NCI-H1105 treated with DMSO at 0.1 percent for 48 hours (cell line): ENCODE measurements at places on chromosomes 4 and X.

DNA sequence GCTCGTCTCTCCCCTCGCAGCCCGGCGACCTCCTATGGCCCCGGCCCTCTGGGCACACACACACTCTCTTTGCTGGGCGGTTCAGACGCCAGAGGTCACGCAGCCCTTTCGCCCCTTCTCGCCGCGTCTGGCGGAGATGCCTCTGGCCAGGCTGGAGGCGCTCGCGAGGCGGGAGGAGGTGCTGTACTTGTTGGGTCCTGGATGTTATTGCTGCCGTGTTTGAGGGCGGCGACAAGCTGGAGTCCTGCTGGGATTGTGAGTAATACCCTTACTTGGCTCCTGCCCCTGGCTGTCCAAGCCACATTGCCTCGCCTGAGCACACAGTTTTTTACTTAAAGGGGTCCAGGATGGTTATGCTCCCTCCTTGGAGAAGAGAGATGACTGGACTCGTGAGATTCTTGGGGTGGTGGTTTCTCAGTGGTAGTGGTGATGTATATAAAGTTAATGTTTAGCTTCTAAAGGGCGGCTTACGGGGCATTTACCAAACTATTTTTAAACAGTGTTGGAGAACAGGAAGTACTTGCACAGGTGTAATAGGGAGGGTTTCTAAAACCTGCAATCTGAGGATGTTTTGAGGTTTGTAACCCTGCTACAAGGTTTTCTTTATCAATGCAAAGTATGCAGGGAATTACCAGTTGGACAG, 572 bp downstream of the USP53 start:
- DNase-seq, result peak; percentile 52

GRCh38 chr4:184359888-184360287, 114.5 kb downstream of the IRF2 start:
- DNase-seq, result no peak

- peak; percentile 64 for DNase-seq
Observed at GRCh38 chrX:120311727-120312063, 434 bp upstream of the TMEM255A start.

DNA sequence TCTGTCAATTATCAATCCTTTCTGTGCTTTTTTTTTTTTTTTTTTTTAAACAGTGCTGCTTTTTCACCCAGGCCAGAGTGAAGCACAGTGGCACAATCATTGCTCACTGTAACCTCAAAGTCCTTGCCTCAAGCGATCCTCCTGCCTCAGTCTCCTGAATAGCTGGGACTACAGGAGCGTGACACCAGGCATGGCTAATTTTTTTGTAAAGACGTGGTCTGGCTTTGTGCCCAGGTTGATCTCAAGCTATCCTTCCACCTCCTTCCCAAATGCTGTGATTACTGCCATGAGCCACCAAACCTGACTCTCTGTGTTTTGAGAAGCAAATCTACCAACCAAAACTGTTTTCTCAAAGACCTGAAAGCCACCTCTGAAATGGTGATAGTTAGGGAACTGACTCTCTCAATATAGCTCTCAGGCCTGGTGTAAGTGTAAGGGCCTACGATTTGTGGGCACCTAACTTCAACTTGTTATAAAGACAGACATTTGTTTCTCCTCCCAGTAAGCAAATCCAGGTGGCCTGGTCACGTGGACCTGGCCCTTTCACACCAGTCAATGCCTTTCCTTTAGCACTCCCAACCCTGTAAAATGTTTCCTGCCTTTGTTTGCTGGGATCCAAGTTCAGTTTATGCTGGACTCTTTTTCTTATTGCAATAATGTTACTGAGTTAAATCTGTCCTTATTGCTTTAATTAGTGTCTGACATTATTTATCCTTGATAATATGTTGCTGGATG, 2015.9 kb downstream of the PCDH7 start:
- DNase-seq, result no peak

DNA sequence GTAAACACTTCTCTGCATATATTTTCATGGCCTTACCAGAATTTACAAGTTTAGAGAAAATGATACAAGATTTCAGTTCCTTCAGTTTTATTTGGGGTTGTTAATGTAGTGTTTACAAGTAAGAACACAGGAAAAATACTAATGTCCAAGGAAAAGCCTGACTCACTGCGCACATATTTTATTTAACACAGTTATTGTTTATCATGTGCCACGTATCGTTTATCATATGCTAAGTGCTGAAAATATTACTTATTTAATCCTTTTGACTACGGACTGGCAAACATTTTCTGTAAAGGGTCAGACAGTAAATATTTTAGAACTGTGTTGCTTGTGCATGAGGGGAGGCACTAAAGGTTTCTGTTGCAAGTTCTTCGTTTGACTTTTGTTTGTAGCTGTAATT, 794 bp downstream of the HSD17B13 start:
- no peak for DNase-seq

- no peak for DNase-seq
Observed at GRCh38 chrX:55815546-55815945, 98.0 kb downstream of the RRAGB start.

DNA sequence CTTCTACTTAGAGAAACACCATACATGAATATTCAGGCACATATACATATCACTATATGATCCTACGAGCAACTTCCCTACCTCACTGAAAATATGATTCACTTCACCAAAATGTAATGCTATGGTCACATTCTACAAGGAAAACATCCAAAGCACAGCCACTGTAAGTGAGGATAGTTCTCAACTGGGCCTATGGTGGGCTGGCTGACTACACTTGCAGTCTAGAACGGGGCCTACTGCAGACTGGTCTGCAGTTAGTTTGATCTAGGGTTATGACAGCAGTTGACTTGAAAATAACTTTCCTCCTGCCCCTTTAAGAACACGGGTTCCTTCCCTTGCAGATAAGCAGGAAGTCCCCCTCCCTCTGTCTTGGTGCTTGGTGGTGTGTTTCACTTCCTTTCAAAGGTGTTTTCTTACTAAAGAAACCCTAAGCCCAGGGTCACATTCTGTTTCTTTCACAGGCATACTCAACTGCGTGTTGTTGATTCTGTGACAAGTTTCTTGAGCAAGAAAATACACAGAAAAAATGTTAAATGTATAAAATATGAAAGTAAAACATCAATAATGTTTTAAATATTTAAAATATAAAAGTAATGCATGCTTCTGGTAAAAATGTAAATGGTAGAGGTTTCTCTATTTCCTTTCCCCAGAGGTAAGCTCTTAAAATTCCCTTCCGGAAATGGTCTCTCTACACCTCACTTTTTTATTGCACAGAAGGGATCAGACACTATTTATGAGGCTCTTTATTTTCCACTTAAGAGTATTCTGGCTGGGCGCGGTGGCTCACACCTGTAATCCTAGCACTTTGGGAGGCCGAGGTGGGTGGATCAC, 18.0 kb upstream of the TMSB4X start:
- DNase-seq, result no peak

DNA sequence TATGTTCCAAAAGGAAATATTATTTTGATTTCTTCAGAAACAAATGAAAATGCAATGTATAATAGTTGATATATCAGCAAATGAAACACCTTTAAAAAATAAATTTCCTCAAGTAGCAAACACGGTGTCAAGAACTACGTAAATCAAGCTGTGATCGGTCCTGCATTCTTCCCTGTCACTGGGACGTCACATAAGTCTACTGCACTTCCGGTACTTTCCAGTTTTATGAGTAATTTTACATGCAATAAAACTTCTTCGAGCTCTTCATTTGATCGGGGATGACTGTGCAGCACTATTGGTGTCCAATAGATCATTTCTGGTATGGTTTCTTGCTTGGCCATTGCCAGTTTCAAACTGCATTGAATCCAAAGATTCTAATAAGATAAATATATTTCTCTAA, 114.0 kb upstream of the VEGFC start:
- DNase-seq, result no peak

- DNase-seq, result peak; percentile 12
Observed at GRCh38 chr4:37008199-37008598, 236.3 kb upstream of the NWD2 start.

DNA sequence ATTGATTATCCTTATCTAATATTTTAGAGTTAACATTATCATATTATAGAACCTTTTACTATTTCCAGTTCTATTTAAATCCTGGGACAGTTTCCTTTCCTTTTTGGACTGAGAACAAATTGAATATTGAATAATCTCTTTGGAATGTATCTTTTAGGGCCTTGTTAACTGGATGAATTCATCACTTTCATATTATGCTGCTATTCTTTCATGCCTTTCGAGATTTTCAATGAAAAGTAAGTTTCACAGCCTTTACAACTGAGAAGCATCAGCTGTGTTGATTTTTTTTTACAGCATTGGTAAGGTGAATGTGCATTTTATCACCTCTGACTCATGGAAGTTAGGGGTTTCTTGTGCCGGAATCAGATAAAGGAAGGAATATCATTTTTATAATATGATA, 39.6 kb downstream of the PDLIM5 start:
- no peak for DNase-seq

DNA sequence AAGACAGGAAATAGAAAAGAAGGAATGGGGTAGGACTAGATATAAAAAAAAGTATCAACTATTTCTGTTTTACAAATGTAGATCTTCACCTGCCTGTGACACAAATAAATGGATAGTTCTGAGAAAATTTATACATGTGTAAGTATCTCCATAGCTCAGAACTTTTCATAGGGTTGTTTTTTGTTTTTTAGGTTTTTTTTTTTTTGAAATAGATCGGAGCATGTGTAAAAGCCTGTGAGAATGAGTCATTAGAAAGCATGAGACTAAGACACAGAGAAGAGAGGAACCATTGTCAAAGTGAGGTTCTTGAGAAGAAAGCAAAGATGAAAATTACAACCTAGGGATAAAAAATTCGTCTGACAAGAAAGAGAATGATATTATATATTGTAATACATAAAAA, 481.6 kb downstream of the PABPC4L start:
- DNase-seq, result no peak

DNA sequence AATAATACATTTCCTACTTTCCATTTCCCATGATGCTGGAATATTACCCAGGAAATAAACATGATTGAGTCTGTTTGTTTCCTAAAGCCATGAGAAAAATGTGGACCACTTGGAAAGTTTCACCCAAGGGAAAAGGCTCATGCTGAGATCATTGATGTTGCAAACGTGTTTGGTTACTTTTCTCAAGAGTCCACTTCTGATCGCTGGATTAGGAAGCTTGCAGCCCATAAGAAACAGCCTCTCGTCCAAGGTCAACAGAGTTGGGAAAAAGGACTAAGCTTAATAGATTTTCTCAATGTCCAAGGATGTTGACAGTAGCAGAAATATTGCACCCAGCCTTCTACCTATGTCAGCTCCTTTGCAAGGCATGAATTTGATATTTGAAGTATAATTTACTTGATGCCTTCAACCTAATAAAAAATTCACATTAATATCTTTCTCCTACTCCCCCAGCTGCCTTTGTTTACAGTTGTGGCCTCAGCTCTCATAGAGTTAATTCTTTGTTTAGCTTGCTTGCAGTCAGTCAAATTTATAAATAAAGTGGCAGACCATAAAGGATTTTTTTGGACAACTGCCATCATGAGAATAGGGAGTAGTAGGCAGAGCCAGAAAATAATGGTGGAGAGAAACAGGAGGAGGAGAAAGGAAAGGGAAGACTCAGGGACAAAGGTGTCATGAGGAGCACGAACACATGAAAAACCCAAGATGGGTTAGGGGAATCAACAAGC, 65.6 kb upstream of the BLTP1 start:
- DNase-seq, result peak; percentile 72

DNA sequence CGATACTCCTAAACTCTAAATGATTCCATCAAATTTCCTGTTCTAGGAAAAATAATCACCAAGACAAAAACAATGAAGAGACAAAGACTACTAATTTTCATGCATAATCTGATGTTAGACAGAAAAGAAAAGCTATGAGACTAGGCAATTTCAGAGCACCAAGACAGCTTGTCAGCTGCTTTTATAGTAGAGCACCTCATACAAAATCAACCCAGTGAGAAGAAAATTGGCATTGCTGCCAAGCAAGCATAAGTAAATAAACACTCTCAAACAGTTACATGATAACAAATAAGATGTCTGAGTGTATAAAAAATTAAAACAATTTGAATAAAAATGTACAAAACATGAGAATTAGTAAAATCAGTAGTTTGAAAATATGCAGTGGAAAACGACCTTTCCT, 1544.6 kb downstream of the C4orf33 start:
- peak; percentile 18 for DNase-seq

DNA sequence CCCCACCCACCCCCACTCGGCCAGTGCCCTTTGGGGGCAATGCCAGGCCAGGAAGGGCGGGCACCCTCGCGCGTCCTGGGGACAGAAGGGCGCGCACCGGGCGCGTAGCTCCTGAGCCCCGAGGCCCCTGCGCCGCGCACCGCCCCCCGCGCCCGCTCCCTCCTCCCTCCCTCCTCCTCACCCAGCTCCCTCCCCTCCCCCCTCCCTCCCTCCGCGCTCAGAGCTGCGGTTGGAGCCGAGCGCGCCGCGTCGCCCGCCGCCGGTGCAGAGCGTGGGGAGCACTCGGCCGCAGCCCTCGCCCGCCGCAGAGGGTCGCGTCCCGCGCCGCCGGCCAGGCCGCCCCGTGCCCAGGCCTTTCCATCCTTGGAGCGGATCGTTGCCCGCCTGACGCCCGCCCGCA, at the start of gene ATP2B3:
ATP2B3 (plus strand) TSS at position 220 of the 400 bp plus-strand sequence. CDS start 18,606 bp downstream, outside the sequence.
- no peak for DNase-seq

DNA sequence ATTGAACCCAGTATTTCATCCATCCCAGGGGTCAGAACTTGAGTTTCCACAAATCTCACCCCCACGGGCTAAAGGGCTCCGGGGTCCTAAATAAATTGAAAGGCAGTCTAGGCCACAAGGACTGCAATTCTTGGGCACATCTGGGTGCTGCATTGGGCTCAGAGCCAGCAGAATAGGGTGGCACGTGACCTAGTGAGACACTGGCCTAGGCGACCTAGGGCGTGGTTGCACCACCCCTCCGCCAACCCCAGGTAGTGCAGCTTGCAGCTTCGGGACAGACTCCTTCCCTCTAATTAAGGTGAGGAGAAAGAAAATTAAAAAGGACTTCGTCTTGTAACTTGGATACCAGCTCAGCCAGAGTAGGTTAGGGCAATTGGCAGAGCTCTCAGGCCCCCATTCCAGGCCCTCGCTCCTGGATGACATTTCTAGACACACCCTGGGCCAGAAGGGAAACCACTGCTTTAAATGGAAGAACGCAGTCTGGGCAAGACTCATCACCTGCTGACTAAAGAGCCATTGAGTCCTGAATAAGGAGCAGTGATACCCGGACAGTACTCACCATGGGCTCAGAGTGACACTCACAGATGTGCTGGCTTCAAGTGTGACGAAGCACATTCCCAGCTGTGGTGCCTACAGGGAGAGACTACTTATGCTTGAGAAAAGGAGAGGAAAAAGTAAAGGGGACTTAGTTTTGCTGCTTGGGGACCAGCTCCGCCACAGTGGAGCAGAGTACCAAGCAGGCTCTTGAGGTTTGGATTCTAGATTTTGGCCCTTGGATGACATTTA, 735.4 kb downstream of the FSTL5 start:
- no peak for DNase-seq

GRCh38 chr4:86565651-86566050, 28.5 kb upstream of the PTPN13 start:
- no peak for DNase-seq

GRCh38 chr4:7425124-7425523, 9.6 kb downstream of the PSAPL1 start:
- no peak for DNase-seq

DNA sequence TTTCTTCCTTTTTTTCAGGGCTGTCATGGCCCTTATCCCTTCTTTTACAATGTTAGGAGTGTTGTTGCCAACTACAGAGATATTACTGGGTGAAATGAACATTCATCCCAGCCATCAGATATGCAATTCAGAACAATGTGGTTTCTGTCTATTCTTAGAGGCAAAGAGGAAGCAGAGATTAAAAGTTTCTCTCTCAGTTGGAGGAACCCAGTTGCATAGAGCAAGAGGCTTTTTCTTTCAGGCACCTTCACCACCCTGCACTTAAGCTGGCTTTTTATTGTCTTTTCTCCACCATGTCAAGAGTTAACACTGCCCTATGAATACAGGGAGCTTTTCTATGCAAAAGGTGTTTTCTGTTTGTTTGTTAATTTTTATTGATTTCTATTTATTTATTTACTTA, 1559.6 kb upstream of the IGFBP7 start:
- no peak for DNase-seq
